ENCODE measurements at places on chromosomes 1 and 21. TPM values are rescaled to one million over a fixed set of nuclear protein-coding genes. Genes with fewer than 3 reads are reported as not detected.

RAB25 gene
- 13.3 TPM for total RNA-seq

DNA sequence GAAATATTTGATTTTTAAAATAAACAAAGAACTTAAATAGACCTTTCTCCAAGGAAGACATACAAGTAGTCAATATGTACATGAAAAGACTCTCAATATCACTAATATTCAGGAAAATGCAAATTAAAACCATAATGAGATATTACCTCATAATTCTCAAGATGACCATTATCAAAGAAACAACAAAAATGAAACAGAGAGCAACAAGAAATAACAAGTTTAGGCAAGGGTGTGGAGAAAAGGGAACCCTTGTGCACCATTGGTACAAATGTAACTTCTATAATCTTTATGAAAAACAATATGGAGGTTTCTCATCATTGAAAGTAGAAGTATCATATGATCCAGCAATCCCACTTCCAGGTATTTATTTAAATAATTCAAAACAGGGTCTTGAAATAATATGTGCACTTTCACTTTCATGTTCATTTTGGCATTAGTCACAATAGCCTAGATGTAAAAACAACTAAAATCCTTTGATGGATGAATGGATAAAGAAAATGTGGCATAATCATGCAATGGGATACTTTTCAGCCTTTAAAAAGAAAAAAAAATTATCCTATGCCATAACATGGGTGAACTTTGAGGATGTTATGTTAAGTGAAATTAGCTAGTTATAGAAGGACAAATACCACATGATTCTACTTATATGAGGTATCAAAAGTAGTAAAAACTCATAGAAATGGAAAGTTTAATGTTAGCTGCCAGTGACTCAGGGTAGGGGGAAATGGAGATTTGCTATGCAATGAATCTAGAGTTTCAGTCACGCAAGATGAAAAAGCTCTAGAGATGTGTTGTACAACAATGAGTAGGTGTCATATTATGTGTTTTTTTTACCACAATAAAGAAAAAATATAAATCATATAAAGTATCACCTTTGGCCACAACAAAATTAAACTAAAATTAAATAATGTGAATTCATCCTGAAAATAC lies 114.5 kb upstream of the LYPLAL1 start:
- no peak for DNase-seq

DNA sequence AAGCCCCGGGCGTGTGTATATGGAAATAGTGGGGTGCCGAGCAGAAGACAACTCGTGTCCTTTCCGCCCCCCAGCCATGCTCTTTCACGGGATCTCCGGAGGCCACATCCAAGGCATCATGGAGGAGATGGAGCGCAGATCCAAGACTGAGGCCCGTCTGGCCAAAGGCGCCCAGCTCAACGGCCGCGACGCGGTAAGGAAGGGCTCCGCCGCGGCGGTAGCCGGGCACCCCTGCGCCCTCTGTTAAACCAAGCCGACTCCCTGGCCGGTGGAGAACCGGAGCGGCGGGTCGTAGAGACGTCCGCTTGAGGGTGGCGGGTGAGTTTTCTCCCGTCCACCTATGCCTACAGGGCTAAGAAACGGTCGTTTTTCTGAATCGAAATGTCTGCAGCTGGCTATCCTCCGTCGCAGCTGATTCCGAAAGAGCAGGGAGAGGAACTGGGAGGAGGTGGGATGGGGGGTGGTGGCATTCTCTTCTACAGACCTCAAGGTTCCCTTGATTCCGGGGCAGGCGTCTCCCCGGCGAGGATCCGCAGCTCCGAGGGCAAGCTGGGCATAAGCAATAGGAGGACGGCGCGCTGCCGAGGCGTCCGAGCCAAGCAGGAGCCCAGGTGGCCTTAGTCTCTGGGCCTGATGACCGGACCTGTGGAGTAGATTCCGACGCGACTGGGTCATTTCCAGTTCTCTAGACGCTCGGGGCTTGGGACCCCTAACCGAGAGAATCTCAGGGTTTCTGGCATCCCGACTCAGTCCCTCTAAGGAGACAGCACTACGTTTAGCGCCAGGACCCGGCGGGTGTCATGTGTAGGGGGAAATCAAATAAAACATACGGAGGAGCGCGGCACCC lies 856 bp downstream of the LHX9 start:
- peak; percentile 37 for DNase-seq

NPPB gene
- not detected for total RNA-seq

- no peak for DNase-seq
Measured at GRCh38 chr1:151807766-151808165, 2.5 kb upstream of the LINGO4 start.

ADAMTS5 gene
- total RNA-seq = 9.8 TPM

GRCh38 chr1:241598249-241598648 lies 41.9 kb downstream of the CHML start:
- no peak for DNase-seq

DNA sequence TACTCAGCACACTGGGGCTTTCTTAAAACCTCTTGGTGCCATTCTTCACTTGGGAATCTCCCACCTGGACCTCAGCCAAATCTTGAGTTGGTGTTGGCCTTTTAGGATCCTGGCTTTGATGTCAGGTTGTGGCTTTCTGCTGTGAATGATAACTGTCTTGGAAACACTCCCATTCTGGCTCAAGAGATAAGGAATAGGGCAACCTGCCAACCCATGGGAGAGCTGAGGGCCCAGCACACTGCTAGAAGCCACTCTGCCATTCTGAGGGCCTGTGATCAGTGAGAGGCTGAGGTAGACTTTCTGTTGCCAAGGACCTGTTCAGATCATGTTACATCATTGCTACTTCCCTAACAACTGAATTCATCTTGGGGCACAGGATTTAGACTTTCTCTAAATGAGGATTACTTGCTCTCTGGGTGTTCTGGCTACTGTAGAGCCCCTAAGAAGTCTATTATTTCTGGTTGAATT lies 45.8 kb downstream of the TTC39A start:
- peak; percentile 66 for DNase-seq

DNA sequence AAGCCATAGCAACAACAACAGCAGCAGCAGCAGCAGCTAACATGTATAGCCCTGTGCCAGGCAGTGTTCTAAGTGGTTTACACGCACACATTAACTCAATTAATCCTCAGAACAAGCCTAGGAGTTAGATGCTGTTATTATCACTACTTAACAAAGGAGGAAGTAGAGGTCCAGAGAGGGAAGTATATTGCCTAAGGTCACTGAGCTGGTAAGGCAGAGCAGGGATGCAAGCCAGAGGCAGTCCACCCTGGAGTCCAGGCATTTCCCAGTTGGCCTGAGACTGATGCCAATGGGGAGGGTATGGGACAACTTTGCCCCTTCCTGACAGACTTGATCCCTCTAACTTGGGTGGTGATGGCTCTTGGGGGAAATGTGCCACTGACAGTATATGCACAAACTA lies 6.8 kb downstream of the CDC14A start:
- no peak for DNase-seq

GRCh38 chr1:30809514-30810263 lies 52.1 kb upstream of the LAPTM5 start:
- peak; percentile 38 for DNase-seq

DNA sequence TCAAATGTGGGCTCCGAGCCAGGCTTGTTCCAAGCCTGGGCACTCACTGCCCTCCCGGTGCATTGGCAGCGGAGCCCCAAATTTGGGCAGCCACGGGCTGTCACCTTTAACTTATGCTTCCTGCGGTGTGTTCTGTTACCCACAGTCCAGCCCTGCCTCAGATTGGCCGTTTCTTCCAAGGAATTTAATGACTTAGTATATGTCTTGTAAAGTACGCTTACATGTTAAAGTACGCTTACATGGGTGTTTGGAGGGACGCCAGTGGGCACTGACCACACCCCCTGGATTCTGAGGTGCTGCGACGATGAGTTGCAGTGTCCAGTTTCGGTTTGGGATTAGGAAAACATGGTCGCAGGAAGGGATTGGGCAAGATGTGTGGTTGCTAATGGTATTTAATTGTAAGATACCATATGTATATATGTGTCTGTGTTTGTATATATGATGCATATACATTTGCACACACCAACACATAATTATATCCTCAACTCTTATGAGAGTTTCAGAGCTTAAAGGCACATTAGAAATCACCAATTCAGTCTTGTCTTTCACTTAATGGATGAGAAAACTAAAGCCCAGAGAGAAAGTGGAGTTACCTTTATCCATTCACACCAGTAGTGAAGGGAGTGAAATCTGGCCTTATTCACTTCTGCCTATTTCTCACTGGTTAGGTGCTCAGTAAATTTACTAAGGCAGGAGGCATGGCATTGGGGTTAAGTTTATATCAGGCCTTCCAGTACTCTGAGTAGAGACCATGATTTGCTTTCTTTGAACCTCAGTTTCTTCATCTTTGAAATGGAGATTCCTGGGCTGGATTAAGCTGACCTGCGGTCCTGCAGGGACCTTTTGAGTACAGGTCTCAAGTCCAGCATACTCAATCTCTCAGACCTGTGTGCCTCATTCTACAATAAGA lies 1.0 kb downstream of the SMYD2 start:
- peak; percentile 54 for DNase-seq

- no peak for DNase-seq
Measured at GRCh38 chr1:214198571-214198970, 82.4 kb upstream of the SMYD2 start.

DNA sequence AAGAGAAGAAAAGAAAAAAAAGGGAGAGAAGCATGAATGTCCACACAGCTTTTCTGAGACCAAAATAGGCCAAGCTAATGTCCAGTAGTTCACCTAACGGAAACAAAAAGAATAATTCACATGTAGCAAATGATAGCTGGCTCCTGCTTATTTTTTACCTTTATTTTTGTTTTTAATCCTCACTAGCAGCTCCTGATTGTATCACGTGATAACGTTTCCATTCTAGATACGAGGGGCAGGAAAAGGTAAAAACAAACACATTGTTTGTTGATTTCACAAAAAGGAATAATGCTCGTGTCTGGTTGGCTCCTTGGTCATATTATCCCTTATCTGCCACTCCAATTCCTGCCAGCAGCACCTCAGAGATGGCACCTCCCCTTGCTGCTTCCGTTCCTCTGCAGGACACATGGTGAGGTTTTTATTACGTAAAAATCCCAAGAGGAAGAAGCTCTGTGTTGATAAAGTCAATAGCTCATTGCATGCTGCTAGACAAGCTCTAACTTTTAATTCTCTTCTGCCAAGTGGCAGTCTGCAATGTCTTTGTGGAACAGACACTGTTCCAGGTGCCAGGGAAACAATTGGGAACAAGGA lies 201.7 kb downstream of the CRB1 start:
- DNase-seq = no peak

LENEP gene
- not detected for total RNA-seq

GPR52 gene
- 3.9 TPM for total RNA-seq

DNA sequence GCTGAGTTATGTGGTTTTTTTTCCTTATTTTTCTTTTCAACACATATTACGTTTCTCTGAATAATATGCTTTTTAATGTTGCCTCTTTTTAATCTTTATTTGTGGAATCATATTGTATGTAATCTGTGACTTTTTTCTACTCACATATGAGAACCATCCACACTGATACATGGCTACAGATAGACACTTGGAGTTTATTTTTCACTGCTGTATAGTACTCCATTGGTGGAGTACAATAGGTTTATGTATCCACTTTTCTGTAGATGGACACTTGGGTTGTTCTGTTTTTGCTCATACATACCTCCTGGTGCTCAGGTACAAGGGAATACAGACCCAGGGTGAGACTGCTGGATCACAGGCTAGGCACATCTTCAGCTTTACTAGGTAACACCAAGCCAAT lies 71.5 kb upstream of the ERG start:
- DNase-seq = no peak

LIPI gene
- total RNA-seq = not detected

- peak; percentile 19 for DNase-seq
Measured at GRCh38 chr21:19420565-19420964, 1017.0 kb upstream of the TMPRSS15 start.

DNA sequence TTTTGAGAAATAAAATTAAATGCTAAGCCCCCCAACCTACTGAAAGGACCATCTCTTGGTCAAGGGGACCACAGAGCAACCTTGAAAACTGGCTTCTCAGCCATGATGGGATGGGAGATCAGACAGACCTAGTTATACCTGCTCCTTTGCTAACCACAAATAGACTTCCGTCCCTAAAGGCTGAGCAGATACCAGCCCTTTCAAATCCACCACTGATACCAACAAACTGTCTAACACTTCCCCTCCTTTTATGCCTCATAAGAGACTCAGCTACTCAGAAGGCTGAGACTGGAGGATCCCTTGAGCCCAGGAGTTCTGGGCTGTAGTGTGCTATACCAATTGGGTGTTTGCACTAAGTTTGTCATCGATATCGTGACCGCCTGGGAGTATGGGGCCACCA lies 407.3 kb downstream of the SIPA1L2 start:
- no peak for DNase-seq

NUDT4B gene
- 54.2 TPM for total RNA-seq

ZFYVE9 gene
- 53.3 TPM for total RNA-seq

DNA sequence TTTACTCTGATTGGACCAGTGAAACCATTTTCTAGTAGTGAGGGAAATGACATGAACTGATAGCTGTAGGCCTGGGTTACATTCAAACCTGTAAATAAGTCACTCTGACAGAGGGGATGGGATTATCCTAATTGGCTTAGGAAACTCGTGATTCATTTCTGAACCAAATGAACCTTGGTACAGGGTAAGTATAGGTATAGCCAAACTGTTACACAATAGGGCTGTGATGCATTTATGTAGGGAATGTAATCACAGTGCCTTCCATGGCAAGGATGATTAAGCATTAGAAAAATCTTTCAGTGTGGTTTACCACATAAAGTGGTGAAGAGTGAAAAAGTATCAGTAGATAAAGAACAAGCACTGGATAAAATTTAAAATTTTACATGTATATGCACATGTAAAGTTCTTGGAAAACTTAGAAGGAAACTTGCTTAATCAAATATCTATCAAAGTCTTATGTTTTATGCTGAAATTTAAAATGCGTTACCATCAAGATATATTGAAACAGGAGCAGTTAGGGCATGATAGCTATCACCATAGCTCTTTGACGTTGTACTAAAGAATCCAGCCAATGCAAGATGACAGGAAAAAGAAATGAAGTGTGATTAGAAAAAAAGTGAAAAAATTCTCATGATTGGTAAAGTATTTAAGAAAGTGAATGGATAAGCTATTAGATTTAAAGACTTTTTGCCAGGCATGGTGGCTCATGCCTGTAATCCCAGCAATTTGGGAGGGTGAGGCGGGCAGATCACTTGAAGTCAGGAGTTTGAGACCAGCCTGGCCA lies 63.0 kb downstream of the RABGAP1L start:
- DNase-seq = no peak

KCNN3 gene
- total RNA-seq = 10.8 TPM

HRNR gene
- total RNA-seq = not detected

DNA sequence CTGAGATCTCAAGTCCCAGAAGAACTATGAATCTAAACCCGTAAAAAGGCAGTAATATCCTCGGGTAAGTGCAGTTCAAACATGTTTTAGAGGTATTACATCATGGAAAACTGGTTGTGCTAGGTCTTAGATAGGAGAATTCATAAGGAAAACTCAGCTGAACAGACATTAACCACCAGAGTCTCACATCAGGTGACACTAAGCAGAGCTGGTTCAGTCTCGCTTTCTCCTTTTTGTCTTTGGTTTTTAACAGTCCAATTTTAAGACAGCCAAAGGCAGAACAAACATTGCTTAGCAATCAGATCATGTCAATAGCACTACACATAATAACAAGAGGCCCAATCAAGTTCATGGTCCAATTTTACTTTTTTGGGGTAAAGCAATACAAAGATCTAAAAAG lies 63.1 kb upstream of the MUTYH start:
- DNase-seq = peak; percentile 62

GBP1 gene
- total RNA-seq = 13.2 TPM

All from tongue (tissue), 3 donors.